CD4-positive, alpha-beta T cell treated with Interleukin-6 for 4 hours (primary cell): ENCODE measurements at places on chromosomes 12 and 14.

GRCh38 chr14:101496776-101497683 is 64.3 kb upstream of the DIO3 start:
- DNase-seq = no peak

GRCh38 chr12:51759175-51759574 is 89.3 kb downstream of the FIGNL2 start:
- no peak for DNase-seq

GRCh38 chr12:82055391-82055790 is 296.2 kb upstream of the PPFIA2 start:
- DNase-seq = no peak

- DNase-seq = no peak
Measured at GRCh38 chr12:82955043-82955442, 268.3 kb downstream of the TMTC2 start.

- no peak for DNase-seq
Measured at GRCh38 chr12:25853316-25854095, 105.0 kb upstream of the RASSF8 start.

GRCh38 chr14:32043624-32044023 is 33.5 kb upstream of the ARHGAP5 start:
- DNase-seq = no peak

GRCh38 chr14:40682131-40682913 is 924.4 kb upstream of the LRFN5 start:
- DNase-seq = no peak

DNA sequence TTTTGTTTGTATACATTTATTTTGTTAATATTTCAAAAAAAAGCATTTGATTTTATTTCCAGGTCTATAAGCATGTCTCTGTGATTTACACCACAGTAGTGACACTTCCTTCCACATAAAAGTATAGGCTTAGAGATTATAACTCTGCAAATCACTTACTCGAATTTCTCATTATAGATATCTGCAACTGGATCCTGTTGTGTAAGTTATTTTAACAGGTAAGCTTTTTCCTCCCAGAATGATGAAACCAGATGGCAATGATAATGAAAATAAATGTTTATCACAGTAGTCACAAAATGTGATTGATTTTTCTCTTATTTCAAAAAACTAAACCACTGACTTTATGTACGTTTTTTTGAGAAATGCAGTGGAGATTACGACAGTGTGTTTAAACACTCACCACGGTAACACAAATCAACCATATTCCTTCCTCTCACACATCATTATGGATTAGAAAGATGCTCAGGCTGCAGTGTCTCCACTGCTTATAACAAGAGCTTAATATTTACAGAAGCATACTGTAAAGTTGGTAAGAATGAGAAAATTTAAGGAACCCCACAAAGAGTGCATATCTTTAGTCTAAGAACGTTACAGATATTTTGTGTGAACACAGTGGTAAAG is 194.6 kb downstream of the ATXN7L3B start:
- no peak for DNase-seq

DNA sequence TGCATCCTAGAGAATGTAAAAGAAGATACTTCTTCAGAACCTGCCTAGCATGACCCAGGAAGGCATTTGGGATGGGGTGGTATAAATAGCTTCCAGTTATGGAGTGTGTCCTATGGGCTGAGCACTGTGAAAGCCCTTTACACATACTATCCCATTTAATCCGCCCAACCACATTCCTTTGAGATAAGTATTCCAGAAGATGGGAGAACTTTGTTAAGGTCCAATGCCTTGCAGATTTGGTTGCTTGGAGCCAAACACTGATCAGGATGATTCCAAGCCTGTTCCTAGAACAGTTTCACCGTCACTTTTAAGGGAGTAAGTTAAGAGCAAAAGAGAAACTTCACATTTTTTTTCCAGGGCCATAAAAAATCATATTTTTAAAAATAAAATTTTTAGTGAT is 82.5 kb upstream of the CLMN start:
- DNase-seq = no peak

- no peak for DNase-seq
Measured at GRCh38 chr12:56989861-56990610, 16.3 kb downstream of the ZBTB39 start.

DNA sequence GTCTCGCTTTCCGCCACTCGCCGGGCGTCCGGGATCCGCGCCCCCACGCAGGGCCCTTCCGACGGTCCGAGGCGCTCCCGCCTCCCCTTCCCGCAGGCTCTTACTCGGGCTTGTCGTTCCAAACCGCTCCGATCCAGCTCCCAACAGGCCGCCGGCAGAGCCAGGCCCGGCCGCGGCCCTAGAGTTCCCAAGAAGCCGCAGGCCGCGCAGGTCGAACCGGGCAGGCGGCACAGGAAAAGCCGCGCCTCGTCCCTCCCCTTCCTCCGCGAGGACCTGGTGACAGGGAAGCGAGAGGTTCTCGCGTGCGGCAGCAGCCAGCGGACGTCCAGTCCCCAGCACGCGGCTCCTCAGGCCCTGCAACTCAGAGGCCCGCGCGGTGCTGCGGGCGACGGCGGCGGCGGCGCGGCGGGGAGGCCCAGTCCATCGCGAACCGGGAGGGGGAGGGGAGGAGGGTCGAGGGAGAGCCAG is 272 bp downstream of the HECTD1 start:
- DNase-seq = no peak

GRCh38 chr14:51610771-51611170 is 40.9 kb upstream of the FRMD6 start:
- no peak for DNase-seq

DNA sequence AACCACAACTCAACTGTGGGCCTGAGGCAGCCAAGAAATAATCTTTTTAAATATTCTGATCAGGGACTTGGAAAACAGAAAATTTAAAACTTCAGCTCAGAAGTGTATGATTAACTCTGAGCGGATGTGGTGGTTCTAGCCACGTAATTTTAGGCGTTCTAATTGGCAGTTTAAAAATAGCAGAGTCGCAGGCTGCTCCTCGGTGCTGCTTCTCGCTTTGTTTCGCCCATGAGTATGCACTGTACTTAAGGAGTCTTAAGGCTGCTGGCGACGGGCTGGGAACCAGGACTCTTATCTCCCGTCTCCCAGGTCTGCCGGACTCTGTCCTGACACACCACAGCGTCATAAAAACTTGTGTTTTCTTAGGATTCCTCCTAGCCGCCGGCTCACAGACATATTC is 113.4 kb upstream of the PELI2 start:
- peak; percentile 21 for DNase-seq

DNA sequence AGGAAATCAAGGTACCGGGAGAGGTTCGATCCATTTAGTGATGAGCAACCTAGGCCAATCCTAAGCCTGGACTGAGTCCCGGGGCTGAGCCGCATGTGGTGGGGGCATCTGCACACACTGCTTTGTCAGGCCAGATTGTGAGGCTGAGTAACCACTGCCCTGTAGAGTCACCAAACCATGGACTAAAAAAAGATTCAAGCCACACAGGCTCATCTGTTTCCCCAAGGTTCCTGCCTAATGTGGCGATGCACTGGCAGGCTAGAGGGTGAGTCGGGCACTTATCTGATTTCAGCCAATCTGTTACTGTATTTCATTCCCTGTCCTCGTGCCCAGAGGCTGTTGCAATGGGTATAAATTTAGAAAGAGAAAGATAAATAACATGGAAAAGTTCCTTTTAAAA is 140.8 kb downstream of the TTC7B start:
- DNase-seq = no peak

DNA sequence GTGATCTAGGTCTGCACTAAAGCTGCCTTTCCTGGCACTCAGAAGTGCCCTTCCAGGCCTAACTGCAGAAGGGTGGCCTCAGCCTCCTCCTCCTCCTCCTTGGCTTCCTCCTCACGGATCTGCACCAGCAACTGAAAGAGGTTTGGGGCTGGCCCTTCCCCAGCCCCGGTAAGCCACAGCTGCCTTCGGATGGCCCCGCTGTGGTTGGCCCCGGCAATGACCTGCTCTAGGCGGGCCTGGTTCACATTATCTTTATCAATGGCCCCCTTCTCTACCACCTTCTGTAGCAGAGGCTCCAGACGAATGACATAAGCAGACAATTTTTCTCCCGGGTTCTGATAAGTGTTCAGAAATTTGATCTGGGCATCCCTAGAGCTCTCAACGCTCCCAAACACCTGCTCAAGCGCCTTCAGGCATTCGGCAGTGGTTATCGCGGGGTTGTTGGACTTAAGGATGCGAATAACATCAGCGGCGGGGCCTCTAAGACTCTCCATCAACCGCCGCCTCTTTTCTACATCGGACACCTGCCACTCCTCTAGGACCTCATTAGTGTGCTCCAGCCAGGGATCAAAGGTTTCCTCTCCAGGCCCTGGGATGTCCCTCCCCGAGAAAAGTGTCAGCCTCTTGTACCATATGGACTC is 1.5 kb downstream of the PNMA1 start:
- DNase-seq = peak; percentile 35

DNA sequence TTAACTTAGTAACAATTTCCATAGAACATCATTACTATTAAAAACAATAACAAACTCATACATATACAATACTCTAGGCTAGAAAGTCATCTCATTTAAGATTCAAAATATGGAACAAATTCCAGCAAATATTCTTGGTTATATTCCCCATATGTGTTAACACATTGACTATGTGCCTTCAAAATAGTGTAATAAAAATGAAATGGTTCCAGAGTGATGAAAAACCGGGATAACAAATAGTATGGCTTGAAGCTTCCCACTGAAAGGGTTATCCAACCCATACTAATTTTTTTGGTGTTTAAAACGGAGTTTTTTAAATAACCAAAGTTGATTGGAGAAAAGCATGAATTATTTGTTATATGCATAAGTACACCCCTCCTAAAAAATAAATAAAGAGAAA is 5.3 kb downstream of the LRIG3 start:
- no peak for DNase-seq

DNA sequence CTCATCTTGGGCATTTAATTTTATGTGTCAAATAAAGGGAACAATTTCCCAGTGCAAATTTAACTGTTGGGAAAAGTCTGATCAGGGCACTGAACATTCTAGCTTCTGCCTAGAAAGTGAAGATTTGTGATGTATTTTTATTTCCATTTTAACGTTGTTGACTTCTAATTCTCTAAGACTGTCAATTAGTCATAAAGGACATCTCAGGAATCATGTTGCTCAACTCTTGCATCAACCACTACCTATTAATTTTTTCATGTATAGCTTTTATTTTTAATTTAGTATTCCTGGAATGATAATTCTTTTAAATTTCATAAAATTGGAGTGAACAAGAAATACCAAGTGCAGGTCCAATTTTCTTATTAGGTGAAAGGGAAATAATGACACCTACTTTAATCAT is 87.9 kb upstream of the METAP2 start:
- no peak for DNase-seq

DNA sequence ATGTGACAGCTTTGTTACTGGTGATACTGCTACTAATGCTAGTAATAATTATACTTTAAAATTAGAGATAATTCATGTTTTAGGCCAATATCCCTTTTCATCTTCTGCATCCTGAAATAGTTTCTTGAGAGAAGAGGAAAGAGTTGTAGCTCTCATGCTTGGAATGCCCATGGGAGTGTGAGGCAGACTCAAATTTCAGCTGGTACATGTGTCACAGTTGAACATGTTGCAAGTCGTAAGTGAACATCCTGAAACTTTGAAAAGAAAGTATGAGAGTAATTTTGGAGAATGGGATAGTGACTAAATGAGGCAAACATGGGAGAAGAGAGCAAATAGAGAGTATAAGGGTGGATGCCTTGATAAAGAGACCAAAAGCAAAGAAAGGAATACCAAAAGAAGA is 168.0 kb downstream of the TMTC3 start:
- DNase-seq = no peak

GRCh38 chr12:78185109-78185508 is 354.4 kb downstream of the NAV3 start:
- no peak for DNase-seq

DNA sequence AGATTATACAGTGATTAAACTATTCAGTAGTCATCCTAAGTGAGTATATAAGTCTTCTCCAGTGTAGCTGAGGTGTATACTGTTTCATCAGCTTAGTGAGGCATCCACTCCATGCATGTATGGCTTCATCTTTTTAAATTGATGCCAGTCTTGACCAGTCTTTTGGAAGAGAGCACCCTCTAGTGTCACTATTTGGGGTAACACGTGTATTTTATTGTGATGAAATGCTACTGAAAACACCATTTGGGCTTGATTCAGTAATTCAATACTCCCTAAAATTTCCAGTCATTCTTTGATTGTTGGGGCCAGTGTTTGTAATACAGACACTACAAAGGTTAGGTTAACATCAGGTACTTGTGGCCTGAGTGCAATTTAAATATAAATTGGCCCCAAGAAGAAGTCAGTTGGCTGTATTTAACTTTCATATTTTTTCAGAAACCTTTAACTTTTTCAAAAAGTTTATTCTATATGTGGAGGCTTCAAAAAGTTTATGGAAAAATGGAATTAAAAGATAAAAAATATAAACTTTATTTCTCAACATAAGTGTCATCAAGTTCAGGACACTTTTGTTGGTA is 35.3 kb downstream of the MIPOL1 start:
- no peak for DNase-seq

GRCh38 chr12:115213538-115214016 is 529.6 kb upstream of the TBX3 start:
- no peak for DNase-seq

GRCh38 chr12:62767496-62767895 is 167.5 kb downstream of the PPM1H start:
- no peak for DNase-seq

DNA sequence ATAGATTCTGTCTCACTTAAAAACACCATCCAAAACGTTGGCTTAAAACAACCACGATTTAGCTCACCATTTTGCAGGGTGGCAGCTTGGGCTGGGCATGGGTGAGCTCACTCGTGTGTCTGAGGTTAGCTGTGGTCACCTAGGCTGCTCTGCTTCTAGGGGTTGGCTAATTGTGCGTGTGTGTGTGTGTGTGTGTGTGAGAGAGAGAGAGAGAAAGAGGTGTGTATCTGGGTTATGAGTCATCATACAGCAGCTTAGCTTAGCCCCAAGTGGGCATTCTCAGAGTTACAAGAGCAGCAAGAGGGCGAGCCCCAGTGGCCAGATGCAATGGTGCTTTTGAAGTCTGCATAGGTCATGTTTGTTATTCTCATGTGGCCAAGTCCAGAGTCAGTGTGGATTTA is 6.0 kb downstream of the FBXW8 start:
- peak; percentile 44 for DNase-seq

GRCh38 chr12:52607314-52607713 is 6.1 kb upstream of the KRT72 start:
- DNase-seq = no peak

- peak; percentile 89 for DNase-seq
Measured at GRCh38 chr14:55579724-55580469, at the start of gene KTN1. KTN1 (plus strand) TSS chr14:55580207; CDS start chr14:55612049, 31,842 bp downstream.

DNA sequence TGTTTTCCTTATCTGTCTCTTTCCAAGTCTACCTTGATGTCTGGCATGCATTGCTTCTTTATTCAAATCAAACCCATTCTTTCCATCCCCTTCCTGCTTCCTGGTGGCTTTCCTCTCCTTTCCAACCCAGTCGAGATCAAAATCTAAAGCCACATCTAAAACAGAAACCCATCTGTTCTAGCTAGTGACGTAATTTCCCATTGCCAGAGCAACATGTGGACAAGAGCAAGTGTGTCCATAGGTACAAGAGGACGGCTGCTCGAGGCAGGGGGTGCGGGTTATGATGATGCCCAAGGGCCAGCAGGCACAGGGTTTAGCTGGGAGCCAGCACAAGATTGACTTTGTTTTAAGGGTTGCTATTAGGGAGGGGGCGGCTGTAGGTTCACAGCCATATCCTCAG is 7.0 kb downstream of the KRT80 start:
- no peak for DNase-seq
